ENCODE measurements at places on chromosomes 2 and 18.

DNA sequence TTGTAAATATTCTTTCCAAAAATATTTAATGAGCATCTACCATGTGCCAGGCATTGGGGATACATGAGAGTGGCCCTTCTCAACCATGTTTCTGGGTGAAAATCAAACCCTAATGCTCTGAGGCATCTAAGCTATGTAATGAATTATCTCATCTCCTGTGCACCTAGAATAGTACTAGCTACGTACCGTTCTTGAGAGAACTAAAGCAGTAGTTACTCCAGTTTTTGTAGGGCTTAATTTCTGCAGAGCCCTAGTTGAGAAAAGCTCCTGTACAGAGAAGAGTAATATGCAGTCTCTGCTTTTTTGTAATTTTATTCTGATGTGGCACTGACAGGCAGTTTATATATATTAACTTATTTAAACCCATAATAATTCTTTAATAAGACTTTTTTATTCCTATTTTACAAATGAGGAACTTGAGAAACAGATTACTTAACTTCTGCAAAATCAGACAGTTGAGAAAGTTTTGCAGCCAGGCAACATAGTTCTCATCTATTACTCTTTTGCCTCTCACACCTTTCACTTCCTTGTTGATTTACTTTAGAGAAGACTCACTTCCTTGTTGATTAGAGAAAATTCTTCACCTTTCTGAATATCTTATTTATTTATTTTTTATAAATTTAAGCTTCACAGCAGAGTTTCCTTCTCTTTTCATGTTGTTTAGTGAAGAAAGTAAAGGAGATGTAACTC is 3.1 kb downstream of the SPOPL start:
- DNase-seq = no peak

DNA sequence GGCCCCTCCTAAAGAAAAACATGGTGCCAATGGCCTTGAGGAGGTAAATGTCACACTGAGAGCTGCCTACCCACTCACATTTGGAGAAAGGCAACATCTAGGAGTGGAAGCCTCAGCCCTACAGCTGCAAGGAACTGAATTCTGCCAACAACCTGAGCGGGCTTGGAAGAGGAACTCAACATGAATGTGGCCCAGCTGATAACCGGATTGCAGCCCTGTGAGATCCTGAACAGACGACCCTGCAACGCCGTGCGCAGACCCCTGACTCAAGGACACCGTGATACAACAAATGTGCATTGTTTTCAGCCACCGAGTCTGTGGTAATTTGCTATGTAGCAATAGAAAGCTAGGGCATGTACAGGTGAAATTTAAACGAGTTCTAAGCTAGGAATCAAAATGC is 99.4 kb downstream of the MYOM1 start:
- no peak for DNase-seq

- DNase-seq = no peak
These were observed 106.3 kb downstream of the MSH2 start for GRCh38 chr2:47509250-47509649.

- DNase-seq = no peak
These were observed 806.4 kb downstream of the TRIB2 start for GRCh38 chr2:13522917-13523821.

DNA sequence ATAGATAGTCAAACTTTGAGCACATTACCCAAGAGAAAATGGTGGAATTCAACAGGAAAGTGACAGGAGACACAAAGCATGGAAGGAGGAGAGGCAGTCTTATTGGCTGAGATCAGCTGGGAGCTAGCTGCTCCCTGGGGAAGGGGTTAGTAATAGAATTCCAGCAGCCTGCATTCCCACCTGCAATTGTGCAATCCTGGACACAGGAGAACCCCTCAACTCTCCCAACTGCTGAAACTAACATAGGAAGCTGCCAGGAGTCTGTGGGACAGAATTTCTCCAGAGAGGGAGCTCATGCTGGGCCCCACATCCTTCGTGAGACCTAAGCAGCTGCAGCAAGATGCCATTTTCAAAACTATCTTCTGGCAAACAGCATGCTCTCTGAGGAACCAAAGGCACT is 69.8 kb upstream of the ACVR1C start:
- DNase-seq = no peak

- DNase-seq = no peak
These were observed 117.1 kb downstream of the ZFP36L2 start for GRCh38 chr2:43109261-43109743.

DNA sequence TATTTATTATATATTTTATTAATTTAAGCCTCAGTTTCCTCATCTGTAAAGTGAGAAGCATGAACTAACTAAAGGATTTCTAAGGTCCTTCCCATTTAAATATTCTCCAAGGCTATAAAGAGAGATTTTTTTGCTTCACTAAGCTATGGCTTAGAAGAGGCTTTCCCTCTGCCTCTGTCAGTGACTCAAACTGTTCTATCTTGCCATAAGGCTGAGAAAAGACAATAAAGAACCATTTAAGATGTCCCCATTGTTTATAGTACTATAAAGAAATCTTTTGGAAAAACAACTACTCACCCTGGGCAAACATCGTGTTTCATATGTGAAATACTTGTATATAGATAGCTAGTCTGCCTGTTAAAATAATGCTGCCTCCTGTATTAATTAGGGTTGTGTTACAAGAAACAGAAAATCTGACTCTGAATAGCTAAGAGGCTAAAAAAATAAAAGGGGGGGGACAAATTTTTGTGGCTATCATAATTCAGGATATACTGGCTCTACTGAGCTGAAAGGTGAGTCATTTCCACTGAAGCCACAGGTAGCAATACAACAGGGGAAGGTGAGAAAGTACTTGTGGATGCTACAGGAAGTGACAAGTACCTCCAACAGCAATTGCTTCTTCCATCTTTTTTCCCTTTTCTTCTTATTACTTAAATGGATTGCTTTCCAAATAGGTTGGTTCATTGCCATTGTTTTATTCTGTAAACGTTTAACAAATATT is 25.4 kb downstream of the EPHA4 start:
- DNase-seq = no peak

DNA sequence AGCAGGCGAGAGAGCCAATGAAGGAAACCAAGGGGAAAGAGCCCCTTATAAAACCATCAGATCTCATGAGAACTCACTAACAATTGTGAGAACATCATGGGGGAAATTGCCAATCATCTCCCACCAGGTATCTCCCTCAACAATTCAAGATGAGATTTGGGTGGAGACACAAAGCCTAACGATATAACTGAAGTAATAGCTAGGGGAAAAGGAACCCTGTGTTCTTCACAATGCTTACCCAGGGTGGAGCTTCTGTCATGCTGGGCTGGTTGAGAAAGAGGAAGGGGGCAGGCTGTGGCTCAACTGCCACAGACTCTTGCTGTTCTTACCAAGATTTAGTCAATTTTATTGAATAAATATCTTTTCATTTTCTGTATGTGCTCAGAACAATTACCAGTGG is 392.1 kb upstream of the HS6ST1 start:
- DNase-seq = no peak

DNA sequence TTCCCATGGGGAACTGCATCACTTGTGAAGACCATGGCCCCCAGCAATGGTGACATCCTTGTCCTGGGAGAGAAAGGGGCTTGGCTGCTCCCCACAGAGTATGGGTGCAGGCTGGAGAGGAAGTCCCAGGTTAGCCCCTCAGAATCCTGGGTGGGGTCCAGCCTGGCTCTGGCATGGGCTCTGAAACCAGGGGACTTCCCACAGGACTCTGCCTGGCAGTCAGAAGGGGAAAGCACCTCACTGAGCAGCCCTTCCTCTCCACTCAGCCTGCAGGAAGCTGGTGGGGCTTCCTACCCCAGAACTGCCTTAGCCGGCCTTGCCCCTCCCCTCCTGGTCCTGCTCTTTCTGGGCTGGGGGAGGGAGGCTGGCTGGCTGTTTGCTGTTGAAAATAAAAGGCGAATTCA is 3.7 kb downstream of the NEURL3 start:
- DNase-seq = no peak

GRCh38 chr18:69044215-69044614 is 246.3 kb downstream of the CCDC102B start:
- DNase-seq = no peak

GRCh38 chr2:60882971-60883753 is 1.8 kb downstream of the REL start:
- DNase-seq = peak; percentile 34

GRCh38 chr2:239253701-239254436 is 147.0 kb downstream of the HDAC4 start:
- DNase-seq = no peak

- no peak for DNase-seq
These were observed 112.9 kb upstream of the CNTNAP5 start for GRCh38 chr2:123912171-123912570.

- DNase-seq = no peak
These were observed 22.2 kb downstream of the PDK1 start for GRCh38 chr2:172578054-172578453.

DNA sequence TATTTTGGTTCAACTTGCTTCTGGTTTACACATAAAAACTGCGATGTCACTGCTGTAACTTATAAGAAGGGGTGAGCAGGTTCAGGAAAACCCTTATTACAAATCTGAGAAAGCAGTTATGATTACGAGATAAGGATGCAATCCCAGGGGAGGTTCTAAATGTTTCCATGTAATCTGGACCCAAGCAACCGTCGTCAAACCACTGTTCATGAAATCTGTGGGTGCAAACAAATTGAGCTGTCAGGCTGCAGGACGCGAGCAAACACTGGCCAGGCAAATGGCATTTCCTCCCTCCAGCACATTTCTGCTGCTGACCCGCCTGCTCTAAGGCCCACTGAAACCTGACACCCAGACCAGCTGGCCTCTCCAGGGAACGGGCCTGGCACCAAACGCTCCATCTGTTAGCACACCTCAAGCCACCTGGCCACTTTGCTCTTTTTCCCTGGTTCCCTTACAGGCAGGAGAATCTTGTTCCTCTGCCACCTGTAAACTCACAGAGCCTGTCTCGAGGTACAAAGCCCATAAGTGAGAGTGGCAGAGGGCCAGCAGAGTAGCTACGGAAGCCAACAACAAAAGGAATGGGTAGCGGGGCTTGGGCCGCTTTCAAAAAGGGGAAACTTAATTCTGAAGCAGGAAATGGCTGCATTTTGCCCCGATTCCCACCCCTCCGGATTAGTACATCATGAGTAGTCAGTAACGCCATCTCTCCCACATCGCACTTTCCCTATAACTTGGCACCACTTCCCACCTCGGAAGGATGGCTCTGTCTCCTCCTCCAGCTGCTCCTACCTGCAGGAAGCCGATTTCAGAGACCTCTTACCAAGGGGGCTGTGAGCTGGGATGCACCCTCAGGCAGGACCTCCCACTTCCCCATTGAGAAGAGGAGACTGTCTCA is 26.5 kb downstream of the CRACDL start:
- no peak for DNase-seq

DNA sequence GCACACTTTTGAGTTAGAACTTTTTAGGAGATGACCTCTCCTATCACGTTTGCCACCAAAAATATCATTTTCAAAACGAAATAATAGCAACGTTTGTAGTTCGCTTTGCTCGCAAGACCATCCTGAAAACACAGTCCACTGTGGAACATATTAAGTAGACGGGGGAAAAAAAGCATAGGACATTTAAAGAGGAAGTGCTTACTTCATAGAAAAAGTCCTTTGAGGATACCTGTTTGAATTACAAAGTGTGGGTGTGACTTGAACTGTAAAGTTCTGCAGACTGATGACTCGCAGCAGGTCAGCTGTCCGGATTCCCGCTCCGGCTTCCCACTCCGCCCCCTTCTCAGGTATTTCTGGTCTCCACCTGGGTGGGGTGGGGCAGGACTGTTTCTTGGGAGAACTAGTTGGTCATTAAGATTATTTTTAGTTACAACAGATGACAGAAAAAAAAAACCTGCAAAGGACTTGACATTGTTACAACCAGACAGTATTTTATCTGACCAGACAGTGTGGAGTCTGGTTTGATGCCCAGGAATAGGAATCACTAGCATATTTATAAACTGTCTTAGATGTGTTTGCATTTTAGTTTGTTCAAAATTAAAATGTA is 13.3 kb downstream of the CNOT11 start:
- DNase-seq = no peak

DNA sequence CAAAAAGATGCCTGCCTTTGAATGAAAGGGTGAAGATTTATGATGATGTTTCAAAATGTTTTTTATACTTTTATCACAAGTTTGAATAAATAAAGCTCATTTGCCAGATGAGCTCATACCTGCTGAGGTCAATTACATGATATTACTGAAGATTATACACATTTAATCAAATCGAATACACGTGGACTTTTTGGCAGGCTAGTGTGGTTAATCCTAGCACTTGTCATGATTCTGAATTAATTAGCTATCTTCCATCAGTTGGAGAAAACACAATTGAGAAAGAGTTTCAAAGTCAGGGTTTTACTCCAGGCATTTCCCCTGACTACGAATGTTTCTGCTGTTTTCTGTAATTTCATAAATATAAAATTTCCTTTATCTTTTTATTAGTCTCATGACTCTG is 54.4 kb downstream of the LRPPRC start:
- peak; percentile 50 for DNase-seq

- no peak for DNase-seq
These were observed 312.4 kb upstream of the TCF4 start for GRCh38 chr18:55900380-55900779.

DNA sequence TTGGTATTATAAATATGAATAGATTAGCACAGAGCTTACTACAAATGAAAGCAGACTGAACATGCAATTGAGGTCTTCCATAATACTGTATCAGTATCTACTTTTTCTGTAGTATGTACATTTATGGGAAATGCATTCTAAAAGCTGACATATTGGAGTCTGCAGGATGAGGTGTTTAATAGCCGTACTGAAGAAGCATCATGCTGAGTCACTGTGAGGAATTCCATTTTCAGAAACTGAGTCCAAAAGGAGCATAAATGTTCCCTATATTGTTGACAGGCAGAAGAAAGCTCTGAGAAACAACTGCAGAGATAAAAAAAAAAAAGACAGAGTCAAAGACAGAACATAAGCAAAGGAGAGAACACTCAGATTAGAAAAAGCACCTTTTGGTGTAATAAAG is 366.7 kb upstream of the SPHKAP start:
- no peak for DNase-seq

DNA sequence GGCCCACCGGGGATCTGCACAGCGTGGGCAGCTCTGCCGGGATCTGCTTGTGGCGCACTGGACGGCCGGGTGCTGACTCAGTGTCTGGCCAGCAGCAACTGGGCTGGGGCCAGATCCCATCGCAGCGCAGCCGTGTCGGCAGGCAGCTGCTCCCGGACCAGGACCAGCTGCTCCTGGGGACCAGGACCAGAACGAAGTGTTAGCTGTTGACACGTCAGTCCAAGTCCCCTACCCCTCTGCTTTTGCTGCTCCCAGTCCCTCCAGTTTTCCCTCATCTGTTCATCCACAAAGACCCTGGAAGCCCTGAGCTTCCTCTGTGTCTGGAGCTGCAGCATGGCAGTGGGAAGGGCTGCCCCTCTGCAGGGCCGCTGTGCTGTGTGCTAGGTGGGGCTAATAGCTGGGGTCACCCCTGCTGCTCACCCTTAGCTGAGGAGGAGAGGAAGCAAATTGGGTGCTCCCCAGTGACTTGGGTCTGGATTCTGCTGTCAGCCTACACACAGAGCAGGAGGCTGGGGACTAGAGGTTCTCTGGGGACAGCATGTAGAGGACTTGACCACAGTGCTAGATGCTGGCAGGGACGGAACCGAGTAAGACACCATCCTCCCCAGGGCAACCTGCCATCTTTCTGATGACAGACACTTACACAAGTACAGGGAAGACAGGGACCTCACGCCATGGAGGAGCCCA is 16.9 kb upstream of the KIF1A start:
- DNase-seq = no peak
